ENCODE measurements at places on chromosomes 6 and 20.
A peak's percentile ranks its signal among the peaks of the same experiment; 100 is the strongest.

- DNase-seq: peak; percentile 63
These were observed 41.8 kb downstream of the C6orf58 start for GRCh38 chr6:127618729-127619128.

- DNase-seq: peak; percentile 61
These were observed 4.7 kb upstream of the CCN6 start for GRCh38 chr6:112049026-112049799.

DNA sequence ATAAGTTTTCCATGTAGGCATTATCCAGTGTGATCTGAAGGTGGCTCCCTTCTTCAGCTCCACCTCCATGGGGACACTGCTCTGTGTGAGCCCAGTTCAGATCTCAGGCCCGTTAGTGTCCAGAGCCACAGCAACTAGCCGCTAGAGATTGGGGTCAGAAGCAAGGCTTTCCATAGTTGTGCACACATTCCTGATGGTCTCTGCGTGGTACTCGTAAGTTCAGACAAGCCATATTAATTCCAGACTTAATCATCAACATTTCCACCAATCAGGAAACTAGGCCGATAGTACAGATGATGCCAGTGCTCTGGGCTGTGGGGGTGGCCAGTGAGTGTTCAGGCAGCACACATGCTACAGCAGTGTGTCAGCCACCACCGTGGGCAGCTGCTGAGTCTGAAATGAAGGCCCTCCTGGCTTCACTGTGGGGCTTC, 17.5 kb upstream of the SYNCRIP start:
- peak; percentile 98 for DNase-seq

DNA sequence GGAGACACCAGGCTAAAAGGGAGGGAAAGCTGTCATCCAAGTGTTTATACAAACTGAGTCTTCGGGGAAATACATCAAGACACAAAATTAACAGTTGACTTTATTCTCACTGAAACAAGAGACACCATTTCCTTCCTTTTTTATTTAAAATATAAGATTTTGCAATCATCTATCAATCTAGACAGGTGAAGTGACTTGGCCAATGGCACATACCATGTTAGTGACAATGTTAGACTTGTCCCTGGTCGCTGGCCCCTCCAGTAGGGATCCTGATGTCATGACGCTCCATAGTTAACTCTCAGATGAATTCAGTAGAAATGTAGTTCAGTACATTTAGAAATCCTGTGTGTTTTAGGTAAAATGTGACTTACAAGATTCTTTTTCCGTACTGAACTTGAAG, 2.9 kb downstream of the SASH1 start:
- no peak for DNase-seq

- peak; percentile 7 for DNase-seq
These were observed 6.8 kb downstream of the NOX3 start for GRCh38 chr6:155448668-155449449.

DNA sequence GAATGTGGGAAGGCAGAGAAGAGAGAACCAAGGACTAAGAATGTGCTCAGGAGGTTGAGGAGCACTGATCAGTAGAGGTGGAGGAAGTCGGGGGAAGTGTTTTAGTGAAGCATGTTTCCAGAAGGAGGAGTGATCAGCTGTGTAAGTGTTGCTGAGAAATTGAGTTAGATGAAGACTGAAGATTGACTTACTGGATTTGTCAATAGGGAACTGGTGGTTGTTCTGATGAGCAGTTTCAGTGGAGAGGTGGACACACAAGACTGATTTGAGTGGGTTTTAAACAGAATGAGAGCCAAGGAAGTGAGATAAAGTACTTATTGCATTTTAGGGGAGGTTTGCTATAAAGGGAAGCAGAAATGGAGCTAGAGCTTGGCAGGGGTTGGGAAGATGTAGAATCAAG, 182.6 kb downstream of the CDKAL1 start:
- no peak for DNase-seq

DNA sequence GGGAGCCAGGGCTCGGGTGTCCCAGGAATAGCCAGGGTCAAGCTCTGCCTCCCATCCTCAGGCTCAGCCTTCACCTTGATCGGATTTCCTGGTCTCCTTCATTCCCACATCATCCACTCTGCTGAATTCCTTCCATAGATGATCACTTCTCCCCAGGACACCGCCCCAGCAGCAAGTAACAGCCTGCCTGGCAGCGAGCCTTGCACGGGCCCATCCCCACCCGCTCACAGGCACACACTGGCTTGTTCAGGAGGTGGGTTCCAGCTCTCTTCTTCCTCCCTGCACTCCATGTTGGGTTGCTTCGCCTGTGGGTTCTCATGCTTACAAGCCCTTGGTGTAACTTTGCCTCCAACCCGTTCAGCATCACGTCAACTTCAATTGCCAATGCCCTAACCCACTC, 113.0 kb upstream of the IYD start:
- no peak for DNase-seq

GRCh38 chr6:145022199-145022796, 713.0 kb downstream of the EPM2A start:
- DNase-seq: no peak

- DNase-seq: no peak
These were observed 2.5 kb downstream of the RIPOR2 start for GRCh38 chr6:24933266-24933665.

GRCh38 chr6:52305948-52306767, 21.6 kb upstream of the MCM3 start:
- DNase-seq: no peak

GRCh38 chr6:20028562-20028961, 183.7 kb downstream of the MBOAT1 start:
- DNase-seq: no peak

DNA sequence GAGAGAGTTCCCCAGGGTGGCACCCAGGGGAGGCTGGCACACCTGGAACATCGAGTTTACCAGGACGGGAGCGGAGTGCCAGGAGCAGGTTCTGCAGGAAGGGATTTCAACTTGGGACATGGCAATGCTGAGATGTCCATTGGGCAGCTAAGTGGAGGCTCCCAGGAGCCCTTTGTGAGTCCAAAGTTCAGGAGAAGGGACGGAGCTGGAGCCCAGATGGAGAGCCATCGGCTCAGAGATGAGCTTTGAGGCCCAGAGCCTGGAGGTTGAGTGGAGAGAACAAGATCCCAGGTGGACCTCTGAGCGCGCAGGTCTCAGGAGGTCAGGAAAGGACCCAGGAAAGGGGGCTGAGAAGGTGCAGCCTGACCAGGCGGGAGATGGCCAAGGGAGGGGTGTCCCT, 67.5 kb upstream of the AFDN start:
- no peak for DNase-seq

DNA sequence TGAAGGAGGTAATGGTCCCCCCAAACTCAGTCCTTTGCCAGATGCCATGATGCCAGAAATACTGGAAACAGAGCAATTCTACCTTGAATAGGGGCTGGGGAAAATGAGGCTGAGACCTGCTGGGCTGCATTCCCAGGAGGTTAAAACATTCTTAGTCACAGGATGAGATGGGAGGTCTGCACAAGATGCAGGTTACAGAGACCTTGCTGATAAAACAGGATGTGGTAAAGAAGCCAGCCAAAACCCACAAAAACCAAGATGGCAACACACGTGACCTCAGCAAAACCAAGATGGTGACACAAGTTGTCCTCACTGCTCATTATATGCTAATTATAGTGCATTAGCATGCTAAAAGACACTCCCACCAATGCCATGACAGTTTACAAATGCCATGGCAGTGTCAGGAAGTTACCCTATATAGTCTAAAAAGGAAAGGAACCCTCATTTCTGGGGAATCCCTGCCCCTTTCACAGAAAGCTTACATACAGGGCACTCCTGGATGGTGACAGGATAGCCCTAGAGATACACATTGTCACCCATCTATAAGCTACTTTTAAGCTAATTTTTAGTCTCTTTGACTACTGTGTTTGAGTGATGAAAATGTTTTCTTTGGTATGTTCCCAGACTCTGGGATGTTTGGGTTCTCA, 979.7 kb downstream of the TBC1D32 start:
- DNase-seq: no peak

DNA sequence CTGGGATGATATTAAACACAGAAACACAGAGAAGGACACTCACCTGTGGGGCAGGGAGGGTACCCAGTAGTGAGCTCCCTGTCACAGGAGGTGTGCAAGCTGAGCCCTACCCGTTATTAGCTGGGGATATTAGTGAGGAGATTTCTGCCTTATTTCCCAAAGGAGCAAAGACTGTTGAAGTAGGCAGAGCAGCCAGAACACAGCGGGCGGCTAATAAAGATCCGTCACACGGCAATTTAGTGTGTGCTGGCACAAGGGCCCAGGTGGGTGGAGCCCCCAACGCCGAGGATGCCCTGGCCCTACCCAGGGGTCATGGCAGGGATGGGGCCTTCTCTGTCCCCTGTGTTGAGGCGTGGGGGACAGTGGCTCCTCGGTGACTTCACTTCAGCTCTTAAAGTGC, 8.3 kb downstream of the VSTM2L start:
- no peak for DNase-seq

GRCh38 chr6:43671011-43671800, 16.4 kb downstream of the MRPS18A start:
- no peak for DNase-seq

- DNase-seq: no peak
These were observed 106.9 kb downstream of the TRDN start for GRCh38 chr6:123529843-123530242.

- DNase-seq: no peak
These were observed 38.4 kb upstream of the HLA-G start for GRCh38 chr6:29789176-29789575.

- peak; percentile 18 for DNase-seq
These were observed 5.8 kb upstream of the ABHD16B start for GRCh38 chr20:63855363-63856097.

DNA sequence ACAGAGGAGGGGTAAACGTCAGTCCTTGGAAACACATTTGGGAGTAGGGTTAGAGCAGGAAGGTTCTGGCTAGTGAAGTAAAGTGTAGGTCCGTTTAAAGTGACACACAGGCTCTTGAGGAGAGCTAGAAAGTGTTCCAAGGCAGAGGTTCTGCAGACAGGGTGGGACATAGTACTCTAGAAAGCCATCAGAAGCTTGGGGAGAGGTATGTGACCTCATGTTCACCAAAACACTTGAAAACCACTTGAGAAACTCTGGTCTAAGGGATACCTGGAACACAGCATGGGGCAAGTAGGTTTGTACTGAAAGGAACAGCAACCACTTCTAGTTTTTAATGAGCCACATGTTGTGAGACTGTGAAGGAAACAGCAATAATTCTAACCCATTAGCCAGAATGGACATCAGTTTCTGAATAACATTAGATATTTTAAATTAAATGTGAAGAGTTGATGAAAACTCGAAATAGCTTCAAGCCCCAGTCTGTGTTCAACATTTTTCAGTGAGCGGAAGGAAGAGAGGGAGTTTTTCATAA, 49.0 kb downstream of the SOBP start:
- no peak for DNase-seq

- DNase-seq: peak; percentile 48
These were observed 275.5 kb downstream of the PTPRK start for GRCh38 chr6:128244751-128245405.

- peak; percentile 51 for DNase-seq
These were observed 15.0 kb upstream of the ETV7 start for GRCh38 chr6:36402481-36402880.

DNA sequence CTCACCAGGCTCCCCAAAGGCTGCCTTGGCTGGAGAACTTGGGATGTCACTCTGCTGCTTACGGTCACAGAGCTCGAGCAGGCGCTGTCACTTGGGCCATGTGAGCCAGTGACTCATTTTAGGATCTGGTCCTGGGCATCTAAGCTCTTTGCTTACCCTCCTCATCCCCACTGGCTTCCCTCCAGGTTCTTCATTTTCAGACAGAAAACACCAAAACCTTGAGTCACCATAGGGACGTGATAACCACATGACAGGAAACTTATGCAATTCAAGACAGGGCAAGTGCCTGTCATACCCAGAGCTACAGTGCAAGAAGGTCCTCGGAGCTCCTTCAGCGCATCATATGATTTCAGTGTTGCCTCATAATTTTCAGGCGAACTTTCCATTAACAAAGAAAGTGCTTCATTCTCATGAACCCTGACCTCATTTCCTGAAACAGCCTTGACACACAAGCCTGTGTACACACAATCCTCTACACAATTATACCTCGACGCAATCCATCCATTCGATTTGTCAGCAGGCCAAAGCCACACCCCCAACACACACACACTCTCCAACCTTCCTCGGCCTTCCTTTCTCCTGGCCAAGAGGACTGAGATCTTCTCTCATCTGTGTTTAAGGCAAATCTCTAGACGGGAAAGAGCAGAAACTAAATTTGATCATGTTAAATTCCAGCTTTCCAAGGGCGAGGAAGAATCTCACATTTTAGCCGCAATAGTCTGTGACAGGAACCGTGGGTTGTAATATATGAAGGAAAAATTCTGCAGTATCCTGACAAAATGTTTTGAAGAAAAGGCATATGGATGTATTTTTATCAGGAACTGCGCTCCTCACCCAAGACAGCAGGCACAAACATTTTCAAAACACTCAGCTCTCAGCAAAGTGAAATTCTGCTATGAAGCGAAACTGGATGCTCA, 25.3 kb downstream of the TBC1D7 start:
- DNase-seq: peak; percentile 100

GRCh38 chr6:20265842-20266241, 53.6 kb upstream of the MBOAT1 start:
- no peak for DNase-seq

- DNase-seq: no peak
These were observed 72.6 kb downstream of the C6orf52 start for GRCh38 chr6:10621847-10622246.

DNA sequence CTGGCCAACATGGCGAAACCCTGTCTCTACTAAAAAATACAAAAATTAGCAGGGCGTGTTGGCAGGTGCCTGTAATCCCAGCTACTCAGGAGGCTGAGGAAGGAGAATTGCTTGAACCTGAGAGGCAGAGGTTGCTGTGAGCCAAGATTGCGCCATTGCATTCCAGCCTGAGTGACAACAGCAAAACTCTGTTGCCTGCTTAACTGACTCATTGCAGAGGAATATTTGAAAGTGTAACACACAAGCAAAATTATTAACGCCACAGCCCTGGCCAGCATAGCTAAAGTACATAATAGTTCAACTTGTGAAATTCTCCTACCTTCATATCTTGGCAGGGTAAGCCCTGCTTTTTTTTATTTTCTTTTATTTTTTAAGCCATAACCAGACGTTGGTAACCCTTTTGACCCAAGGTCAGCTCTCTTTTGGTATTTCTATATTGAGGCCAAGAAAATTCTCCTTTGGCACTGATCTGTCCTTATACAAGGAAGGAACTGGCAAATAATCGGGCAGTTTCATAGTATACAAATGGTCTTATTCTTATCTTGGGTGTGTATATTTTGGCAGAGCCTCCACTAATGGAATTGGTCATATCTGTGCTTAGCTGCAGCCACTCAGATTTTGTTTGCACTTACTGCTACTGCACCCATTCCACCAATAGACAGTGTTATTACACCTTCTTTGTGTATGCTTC, 4.0 kb upstream of the ADGRF5 start:
- peak; percentile 79 for DNase-seq

DNA sequence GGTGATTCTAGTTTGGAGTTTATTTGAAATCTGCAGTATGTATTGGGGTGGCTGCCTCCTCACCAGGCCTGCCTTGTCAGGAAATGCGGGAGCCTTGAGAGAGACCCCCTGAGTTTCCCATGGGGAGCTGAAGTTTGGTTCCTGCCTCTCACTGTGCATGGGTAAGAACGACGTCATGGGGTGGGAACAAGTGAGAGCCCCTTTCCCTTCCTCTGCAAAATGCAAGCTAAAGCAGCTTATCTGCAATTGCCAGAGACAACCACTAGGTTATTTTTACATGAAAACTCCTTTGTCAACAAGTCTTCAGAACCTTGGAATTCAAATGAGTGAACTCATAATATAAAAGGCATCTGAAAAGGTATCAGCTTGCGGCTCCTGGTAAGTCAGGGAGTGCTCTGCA, 58.4 kb downstream of the TMEM170B start:
- no peak for DNase-seq

GRCh38 chr6:105769197-105769596, 316.9 kb upstream of the PRDM1 start:
- DNase-seq: peak; percentile 59

Measured in EH (cell line).